ENCODE measurements at places on chromosomes 6 and 20. TPM values are rescaled to one million over a fixed set of nuclear protein-coding genes. Genes with fewer than 3 reads are reported as not detected.
A peak's percentile ranks its signal among the peaks of the same experiment; 100 is the strongest.

DNA sequence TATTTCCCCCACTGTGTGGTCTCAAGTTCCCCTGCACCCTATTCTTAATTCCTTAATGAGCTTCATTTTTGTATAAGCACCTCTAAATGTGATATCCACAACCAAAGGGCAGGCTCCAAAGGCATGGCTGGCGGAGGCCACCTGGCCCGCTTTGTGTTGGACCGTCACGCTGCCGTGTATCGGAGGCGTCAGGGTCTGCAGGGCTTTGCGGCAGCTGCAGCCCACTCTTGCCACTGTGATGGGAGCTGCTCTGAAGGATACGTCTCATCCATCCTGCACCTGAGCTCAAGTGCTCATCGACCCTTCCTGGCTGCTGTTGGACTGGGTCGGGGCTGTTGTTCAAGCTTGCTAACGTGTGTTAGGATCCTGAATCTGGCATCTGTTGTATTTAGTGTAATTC is 177.6 kb downstream of the ARID1B start:
- DNase-seq, result no peak

GRCh38 chr6:125066964-125067363 is 86.6 kb upstream of the TPD52L1 start:
- DNase-seq, result no peak

- DNase-seq, result no peak
Measured at GRCh38 chr20:54174457-54175175, 830 bp upstream of the CYP24A1 start.

- DNase-seq, result peak; percentile 51
Measured at GRCh38 chr6:33632558-33633039, 11.5 kb downstream of the ITPR3 start.

DNA sequence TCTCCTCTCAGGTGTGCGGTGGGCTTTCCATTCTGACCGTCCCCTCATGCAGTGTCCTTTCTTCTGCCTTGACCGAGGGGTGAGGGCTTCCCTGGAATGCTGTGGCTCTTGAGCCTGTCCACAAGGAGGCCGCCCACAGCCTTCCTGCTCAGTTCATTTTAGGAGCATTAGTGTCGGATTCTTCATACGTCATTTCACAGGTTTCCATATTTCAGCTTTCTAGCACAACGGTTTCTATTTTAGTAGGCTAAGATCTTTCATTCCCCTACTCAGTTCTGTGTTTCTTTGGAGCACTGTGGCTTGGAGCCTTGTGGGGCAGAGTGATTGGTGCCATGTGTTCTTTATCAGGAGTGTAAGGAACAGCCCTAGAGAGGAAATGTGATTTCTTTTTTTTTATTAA is 5.5 kb downstream of the PPP1R3G start:
- no peak for DNase-seq

GRCh38 chr20:47088335-47088734 is 193.7 kb downstream of the EYA2 start:
- no peak for DNase-seq

DNA sequence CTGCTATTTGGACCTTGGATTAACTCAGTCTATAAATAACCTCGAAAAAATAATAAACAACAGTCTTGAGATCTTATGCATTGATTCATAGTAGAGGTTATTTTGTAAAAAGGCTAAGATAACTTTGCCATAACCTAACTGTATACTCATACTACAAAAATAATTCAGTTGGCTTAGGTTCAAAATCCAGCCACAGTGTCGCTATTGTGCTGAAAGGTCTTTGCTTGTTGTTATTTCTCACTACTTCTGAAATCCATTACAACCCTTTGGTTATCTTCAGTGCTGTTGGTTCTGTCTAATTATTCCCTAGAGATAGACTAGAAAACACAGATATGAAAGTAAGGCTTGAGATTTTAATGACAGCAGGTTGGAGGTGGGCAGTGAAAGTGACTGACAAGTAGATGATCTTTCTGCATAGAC is 74.4 kb downstream of the MKKS start:
- DNase-seq, result no peak

DNA sequence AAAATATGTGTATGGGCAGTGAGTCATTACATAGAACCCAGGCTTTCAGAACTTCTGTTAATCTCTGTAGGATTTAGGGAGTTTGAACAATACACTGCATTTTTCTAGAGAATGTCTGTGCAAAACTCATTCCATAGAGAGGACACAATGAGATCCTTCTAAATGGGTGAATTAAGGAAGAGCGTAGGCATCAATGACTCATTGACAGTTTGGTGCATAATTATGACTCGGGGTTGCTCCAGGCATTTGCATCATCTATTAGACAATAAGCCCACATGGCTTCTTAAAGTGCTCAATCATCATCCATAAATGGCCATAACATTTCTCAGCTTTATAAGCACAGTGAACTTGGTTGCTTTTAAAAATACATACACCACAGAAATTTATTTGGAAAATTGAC is 625.5 kb downstream of the CDH26 start:
- DNase-seq, result no peak

TRAPPC3L gene
- 0.40 TPM for total RNA-seq

All from left ventricle myocardium superior (tissue), 1 donor.